Occipital lobe (tissue), 3 donors: ENCODE measurements at places on chromosomes 1 and 21. TPM values are rescaled to one million over a fixed set of nuclear protein-coding genes. Genes with fewer than 3 reads are reported as not detected.
A peak's percentile ranks its signal among the peaks of the same experiment; 100 is the strongest.

- DNase-seq: peak; percentile 28
Measured at GRCh38 chr1:204316164-204316563, 43.6 kb downstream of the PLEKHA6 start.

GRCh38 chr1:154391086-154391770 lies 13.9 kb upstream of the IL6R start:
- no peak for DNase-seq

- no peak for DNase-seq
Measured at GRCh38 chr1:9313576-9313975, 20.9 kb downstream of the SPSB1 start.

Gene LAMB3
- total RNA-seq: 1.7 TPM
